ENCODE measurements at places on chromosomes 4 and X.

DNA sequence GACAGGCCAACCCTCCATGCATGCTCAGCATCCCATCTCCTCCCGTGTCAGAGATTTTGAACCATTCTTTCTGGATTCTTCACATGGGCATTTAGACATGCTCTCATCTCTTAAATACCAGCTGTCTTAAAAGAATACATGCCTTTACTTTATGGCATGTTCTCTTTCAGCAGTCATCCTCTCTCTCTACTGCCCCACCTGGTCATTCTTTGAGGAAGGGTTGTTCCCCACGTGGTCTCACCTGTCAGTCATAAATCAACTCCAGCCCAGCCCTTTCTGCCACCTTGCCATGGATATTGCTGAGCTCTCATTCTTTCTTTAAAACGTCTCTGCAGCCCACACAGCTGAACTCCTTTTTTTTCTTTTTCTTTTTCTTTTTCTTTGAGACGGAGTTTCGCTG lies 111.3 kb downstream of the ARHGAP10 start:
- DNase-seq = peak; percentile 40

- DNase-seq = no peak
Measured at GRCh38 chr4:42341518-42342026, 55.7 kb upstream of the SHISA3 start.

DNA sequence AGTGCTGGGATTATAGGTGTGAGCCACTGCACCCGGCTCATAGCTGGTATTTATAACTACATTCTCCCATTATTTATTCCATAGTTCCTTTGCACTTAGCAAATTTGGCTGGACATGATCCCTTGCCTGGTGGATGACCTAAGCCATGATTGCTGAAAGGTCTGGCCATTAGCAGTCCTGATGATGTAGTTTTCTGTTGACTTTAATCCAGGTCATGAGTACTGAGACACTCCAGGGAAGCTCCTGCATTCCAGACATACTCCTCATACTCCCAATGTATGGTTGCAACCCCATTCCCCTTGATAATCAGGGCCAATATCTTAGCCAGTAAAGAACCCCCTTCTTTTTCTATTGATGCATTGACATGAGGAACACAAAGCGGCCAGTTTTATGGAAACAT lies 24.4 kb upstream of the MGST2 start:
- no peak for DNase-seq

DNA sequence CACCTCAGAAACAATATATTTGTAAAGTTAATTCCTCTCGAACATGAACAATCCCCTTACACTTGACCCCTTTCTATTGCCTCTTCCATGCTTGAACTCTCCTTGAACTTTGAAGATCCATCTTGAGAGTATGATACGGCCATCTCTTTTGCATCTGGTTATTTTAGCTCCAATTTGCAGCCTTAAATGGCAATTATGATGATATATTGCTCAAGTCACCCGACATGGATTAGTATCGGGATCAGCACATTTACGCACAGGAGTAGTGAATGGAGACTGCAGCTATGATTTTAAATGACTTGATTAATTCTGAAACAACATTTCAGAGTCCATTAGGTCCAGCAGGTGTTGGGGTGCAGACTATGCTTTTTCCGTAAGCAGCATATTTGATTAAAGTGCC lies 143.8 kb upstream of the PAQR3 start:
- no peak for DNase-seq

GRCh38 chr4:54102531-54103106 lies 2.7 kb downstream of the GSX2 start:
- no peak for DNase-seq

DNA sequence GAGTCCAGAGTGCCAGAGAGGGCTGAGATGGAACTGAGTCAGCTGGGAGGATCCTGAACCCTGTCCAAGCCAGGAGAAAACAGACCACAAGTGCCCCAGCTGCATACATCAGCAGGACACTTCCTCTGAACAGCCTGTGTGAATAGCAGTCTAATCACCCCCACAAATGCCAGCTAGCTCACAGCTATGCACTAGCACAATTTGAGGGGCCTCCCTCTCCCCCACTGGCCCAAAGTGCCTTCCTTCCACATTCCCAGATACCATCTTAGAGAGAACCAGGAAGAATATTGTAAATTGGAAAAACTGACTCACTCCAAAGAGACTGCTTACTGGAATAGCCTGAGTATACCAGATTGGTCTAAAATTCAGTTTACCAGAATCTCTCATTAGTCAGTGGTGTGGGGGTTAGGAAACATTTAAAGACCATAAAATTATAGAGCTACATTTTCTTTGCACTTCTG lies 292.6 kb upstream of the KLF3 start:
- DNase-seq = no peak

GRCh38 chrX:86714441-86714840 lies 566.2 kb downstream of the DACH2 start:
- DNase-seq = no peak

DNA sequence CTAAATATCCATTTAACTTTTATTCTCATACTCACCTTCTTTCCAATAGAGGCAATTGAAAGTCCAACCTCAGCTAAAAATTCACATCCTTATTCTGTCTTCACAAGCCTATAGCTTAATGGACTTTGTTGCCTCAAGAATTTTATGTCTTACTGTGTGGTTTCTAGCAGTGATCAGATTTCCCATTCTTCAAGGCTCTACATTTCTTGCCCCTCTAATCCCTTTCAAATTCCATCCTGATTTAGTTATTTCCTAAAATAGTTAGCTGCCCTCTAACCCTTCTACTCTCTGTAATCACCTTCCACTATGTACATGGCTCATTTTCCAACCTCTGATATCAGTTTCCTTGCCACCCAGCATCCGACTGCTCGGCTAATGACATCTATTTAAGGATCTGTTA lies 204.1 kb upstream of the CENPE start:
- DNase-seq = no peak
